Astrocyte of the cerebellum (primary cell): ENCODE measurements at places on chromosomes 7 and 10.
A peak's percentile ranks its signal among the peaks of the same experiment; 100 is the strongest.

- DNase-seq: no peak
These were observed 993 bp upstream of the SND1 start for GRCh38 chr7:127650847-127651555.

GRCh38 chr10:45471531-45472310 lies 97.7 kb downstream of the ALOX5 start:
- DNase-seq: no peak

DNA sequence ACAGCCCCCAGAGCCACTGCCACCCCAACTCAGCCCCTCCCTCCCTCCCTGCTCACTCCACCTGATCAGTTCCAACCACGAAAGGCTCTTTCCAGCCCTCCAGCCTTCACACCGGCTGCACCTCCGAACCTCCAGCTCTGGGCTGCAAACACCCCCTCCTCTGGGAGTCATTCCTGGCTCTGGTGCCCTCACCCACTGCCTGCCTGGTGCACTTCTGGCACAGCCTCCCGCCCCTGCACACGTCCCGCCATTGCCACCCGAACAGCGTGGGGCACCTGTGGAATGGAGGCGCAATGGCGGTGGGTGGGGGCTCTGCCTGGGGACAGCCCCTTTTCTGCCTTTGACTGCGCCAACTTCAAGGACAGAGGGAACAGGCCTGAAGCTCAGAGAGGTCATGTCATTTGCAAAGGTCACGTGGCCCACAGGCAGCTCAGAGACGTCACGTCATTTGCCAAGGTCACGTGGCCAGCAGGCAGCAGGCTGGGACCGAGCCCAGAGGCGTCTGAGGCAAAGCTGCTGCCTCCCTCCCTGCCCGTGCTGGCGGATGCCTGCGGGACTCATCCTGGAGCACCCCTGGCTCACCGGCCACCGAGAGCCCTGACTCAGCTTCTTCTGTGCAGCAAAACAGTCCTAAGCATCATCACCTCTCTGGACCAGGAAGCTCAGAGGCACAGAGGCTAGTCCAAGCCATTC lies 76.0 kb upstream of the DNAAF5 start:
- DNase-seq: no peak

DNA sequence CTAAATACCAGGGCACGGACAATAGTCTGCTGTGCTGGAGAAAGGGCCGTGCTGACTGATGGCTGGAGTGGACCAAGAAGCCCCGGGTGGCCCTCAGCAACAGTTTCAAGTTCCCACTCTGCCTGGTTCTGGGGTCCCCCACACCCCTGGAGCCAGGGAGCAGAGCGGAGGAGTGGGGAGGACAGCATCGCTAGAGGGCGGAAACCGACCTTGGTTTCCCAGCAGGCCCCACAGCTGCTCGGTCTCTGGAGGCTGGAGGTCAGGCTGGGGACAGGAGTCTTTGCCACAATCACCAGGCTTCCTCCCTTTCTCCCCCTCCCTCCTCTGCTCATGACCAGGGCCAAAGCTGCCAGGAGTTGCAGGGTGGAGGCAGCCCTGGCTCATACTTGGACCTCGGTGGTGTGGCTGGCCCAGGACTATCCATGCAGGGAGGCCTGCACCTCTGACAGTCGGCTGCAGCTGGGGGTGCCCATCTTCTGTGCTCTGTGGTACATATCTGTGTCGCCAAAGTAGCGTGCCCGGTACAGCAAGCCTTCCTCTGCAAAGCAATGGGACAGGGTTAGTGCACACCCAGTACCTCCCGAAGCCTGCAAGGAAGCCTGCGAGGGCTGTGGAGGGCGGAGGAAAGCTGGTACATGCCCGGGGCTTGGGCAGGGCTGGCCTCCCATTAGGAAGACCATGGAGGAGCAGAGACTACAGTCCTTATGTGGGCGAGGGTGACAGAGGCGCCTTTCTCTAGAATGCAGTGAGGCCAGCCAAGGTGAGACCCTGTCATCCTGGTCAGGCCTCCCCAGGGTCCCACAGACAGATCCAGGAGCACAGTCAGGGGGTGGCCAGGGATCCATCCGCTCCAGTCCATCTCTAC lies 19.1 kb downstream of the DNAJB12 start:
- no peak for DNase-seq

DNA sequence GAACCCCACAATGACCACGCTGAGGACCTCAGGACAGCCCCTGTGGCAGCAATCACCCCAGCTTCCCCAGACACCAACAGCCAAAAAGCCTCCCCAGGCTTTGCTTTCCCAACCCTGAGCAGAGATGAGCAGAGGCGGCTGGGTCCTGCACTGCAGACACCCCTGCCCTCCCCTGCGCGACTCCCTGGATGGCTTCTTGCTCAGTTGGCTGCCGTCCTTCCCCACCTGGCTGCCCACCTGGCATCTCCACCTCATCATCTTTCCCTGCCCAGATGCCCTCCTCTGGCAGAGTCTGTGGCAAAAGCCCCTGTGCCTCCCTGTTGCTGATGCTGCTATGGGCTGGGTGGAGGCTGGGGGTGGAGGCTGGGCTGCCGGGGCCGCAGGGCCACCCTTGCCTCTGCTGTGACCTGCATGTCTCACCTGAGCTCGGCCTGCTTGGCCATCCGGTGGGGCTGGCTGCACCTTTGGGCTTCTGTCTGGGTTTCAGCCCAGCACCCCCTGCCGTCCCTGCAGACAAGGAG lies 567.7 kb downstream of the TCERG1L start:
- DNase-seq: no peak

DNA sequence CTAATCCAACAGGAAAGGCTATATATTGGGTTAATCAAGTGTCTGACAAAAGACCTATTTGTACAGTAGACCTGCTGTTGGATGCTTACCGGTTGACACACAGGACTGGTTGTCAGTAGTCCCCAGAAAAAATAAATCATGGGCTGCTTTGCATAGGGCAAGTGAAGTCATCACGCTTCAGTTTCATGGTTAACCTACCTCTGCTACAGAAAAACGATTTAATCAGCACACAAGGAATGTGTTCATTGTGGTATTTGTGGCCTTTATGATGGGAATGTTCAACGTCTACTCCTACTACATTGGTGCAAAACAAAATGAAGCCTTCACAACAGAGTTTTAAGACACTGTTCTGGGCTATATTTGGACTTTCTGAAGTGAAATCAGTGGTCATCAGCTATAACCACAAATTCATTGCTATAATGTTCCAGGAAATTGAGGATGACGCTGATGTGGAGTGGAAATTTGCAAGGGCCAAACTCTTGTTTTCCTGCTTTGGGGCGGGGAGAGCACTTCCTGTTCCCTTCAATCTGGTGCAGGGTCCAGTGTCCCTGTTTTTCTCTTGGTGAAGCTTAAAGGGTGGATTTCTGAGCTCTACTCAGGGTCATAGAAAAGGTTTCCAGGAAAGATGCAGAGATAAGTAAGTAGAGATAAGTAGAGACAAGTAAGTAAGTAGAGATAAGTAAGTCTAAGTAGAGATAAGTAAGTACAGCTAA lies 39.3 kb upstream of the GGCT start:
- peak; percentile 50 for DNase-seq

DNA sequence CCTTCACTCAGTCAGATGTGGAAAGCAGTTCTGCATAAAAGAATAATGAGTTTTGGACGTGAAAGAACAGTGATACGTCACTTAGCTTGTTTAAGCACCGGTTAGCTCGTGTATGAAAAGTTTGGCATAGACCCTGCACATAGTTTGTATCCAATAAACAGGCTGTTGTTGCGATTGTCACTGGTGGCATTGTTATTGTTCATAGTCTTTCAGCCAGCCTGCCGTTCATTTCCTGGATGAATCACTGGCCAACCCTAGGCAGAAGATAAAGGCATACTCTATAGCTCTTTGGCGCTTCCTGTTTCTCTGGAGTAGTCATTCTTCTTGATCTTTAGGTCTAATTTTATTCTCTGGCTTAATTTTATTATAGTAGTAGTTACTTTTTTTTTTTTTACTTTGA lies 57.8 kb upstream of the ANKRD30A start:
- DNase-seq: no peak

DNA sequence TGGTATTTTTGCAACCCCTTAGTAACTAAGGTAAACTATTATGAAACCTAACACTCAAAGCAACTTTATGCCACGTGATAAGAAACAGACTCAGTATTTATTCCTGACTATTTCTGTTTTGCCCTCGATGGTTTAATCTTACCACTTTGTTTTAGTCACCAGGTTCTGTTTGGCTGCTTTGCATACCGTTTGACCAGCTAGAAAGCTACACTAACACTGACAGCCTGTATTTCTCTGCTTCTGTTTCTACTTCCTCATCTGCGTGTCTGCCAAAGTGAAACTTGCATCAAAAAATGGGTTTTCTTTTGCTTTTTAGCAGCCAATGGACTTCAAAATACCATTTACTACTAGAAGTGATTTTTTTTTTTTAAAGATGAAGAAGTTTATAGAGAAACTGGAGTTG lies 802.5 kb downstream of the GRM8 start:
- no peak for DNase-seq

- DNase-seq: no peak
These were observed 67.8 kb downstream of the ABCC2 start for GRCh38 chr10:99850021-99850766.

DNA sequence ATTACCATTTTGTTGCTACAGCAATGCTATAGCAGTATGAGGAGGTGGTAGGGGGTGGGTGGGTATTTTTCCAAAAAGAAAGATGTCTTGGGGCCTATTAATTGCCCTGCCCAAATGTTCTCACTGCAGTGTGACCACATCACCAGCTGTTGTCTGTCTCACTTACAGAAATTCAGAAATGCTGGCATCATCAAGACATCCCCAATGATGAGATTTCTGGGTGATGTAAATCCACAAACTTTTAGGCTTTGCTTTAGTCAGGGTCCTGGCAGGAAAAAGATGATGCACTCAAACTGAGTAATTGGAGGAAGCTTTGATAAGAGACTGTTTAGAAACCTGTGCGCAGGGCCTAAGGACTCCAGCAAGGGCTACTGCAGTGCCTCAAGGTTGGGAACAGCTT lies 56.2 kb upstream of the OPN4 start:
- DNase-seq: no peak

GRCh38 chr7:126303926-126304325 lies 948.8 kb downstream of the GRM8 start:
- DNase-seq: no peak

GRCh38 chr10:15427843-15428414 lies 56.8 kb upstream of the FAM171A1 start:
- peak; percentile 45 for DNase-seq

DNA sequence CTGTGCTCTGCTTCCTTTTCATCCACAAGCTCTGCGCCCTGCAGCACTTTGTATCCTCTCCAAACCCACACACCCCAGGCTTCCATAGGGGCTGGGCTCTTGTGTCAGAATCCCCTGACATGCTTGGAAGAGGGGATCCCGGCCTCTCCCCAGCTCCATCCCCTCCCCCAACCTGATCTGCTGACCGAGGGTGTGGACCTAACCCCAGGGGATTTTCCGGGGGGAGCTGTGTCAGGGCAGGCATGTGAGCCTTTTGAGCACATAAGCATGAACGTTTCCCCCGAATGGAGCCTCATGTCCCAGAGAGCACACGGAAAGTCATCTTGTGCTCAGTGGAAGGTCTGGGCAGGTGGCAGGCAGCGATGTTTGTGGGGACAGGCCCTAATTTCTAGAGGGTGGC lies 17.7 kb downstream of the GPR26 start:
- no peak for DNase-seq

DNA sequence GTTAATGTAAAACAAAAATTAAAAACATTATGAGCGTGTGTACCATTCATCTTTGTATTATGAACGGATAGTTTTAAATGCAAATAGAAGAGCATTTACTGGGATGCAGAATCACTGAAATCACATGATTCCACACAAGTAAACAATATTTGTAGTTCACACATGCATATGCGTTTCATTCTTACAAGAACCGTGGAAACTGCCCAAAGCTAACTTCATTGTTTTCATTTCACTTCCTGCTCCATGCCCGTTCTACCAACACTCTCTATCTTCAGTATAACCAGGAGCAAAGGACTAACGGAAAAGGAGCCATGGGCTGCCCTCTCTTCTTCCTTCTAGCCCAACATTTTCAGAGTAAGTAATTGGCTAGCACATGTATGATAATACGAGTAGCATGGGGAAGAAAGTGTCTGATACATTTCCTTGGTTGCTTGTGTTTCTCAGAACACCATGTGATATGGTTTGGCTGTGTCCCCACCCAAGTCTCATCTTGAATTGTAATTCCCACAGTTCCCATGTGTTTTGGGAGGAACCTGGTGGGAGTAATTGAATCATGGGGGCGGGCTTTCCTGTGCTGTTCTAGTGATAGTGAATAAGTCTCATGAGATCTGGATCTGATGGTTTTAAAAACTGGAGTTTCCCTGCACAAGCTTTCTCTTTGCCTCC lies 38.8 kb downstream of the ZNF783 start:
- DNase-seq: no peak

- DNase-seq: no peak
These were observed 101.2 kb downstream of the MKX start for GRCh38 chr10:27644307-27644939.

DNA sequence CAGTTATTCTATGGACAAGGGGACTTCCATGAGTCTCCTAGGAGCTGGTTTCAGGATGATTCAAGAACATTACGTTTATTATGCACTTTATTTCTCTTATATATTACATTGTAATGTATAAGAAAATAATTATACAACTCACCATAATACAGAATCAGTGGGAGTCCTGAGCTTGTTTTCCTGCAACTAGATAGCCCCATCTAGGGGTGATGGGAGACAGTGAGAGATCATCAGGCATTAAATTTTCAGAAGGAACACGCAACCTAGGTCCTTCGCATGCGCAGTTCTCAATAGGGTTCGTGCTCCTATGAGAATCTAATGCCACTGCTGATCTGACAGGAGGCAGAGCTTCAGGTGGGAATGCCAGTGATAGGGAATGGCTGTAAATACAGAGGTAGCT lies 137.9 kb downstream of the ANKRD30A start:
- DNase-seq: no peak

DNA sequence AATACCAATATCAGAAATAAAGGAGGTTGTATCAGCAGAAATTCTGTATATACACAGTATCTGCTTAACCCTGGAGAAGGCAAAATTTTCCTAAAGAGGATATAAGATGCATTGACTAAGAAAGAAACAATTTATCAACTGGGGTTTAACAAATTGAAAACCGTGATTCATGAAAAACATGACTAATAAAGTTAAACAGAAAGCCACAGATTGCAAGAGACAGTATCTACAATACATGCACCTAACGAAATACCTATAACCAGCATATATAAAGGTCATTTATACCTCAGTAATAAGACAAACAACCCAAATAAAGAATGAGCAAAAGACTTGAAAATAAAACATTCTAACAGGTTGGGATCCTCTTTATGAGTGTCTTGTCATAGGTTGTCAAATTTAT lies 101.8 kb downstream of the IQUB start:
- DNase-seq: no peak

GRCh38 chr10:2985729-2986232 lies 81.6 kb upstream of the PFKP start:
- DNase-seq: no peak
